ENCODE measurements at places on chromosomes 2 and 18.
A peak's percentile ranks its signal among the peaks of the same experiment; 100 is the strongest.

DNA sequence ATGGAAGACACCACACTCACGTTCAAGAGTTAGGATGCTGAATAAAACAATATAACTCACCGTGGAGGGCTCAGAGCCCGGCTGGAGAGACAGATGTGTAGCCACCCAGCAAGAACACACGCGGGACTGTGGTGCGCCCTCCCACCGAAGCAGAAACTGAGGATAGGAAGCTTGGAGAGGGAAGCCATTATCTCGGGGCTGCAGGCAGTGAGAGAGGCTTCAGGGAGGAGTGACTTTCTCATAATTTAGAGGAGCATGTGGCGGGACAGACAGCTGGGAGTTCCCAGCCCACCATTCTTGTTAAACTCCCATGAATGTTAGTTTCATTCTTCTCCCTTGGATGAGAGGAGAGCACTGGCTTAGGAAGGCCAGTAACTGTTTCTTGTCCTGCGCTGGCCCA, 96.4 kb downstream of the MAPRE2 start:
- DNase-seq = no peak

GRCh38 chr2:101310090-101310833, 1.8 kb upstream of the RNF149 start:
- no peak for DNase-seq

DNA sequence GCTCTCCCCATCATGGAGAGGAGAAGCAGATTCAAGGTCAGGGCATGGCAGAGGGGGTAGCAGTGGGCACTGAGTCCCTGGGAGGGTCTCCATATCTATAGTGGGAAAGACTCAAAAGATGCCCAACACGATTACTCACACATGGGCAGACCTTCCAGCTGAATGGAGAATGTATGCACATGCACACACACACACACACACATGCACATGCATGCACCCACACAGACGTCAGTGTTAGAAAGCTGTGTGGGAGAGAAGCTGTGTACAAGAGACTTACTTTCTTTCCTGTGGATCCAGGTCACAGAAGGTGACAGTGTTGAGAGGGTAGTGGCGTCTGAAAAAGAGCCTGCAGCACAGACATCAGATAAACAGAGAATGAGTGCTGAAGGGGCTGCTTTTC, 194.5 kb downstream of the TNS1 start:
- no peak for DNase-seq

DNA sequence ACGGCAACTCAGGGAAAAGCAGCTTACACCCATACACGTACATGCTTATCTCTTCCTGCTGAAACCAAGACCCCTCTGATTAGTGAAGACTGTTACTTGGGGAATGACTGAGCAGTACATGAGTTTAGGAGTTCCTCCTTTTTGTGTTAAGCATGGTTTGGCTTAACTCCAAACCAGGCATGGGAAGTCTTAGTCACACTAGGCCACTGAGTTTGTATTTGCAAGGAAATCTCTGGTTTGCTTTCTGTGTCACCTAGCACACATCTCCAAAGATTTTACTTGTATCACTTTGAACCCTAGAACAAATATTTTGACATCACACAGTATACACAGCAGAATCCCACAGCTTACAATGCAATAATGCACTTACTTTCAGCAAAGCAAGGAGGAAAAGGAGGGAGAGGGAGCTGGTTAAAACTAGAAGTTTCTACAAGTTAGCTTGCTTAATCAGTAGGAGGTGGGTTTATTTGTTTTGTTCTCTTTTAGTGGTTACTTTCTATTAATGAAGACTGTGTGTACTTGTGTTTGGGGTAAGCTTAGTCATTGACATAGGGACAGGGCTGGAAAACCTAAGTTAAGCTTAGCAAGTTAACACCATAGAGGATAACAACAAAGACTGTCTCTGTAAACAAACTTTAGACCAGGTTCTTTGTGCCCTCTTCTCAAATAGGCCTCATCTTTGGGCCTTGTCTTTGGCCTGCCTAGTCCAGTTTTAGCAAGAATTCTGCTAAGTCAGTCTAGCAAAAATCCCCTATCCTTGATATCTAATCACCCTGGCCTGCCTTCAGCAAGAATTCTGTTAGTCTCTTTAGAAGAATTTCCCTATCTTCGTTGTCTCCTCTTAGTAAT, 219.4 kb downstream of the MREG start:
- peak; percentile 92 for DNase-seq

- DNase-seq = no peak
Observed at GRCh38 chr2:231475965-231476364, 11.7 kb upstream of the NCL start.

DNA sequence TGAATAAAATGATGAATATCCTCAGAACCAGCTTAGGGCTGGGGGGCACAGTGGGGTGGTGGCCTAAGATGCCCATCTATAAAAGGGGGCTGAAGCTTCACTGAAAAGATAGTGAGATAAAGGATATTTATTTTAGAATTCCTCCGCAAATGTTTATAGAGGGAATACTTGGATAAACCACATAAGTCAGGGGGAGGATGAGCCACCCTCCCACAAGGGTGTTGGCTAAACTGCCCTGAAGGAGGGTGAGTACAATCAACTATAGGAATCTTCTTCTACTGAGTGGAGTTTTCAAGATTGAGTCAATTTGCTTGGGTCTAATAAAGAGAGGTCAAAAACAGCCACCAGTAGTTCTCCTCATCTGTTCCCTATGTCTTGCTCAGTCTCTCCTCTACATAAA, 114.5 kb upstream of the TANK start:
- DNase-seq = no peak

DNA sequence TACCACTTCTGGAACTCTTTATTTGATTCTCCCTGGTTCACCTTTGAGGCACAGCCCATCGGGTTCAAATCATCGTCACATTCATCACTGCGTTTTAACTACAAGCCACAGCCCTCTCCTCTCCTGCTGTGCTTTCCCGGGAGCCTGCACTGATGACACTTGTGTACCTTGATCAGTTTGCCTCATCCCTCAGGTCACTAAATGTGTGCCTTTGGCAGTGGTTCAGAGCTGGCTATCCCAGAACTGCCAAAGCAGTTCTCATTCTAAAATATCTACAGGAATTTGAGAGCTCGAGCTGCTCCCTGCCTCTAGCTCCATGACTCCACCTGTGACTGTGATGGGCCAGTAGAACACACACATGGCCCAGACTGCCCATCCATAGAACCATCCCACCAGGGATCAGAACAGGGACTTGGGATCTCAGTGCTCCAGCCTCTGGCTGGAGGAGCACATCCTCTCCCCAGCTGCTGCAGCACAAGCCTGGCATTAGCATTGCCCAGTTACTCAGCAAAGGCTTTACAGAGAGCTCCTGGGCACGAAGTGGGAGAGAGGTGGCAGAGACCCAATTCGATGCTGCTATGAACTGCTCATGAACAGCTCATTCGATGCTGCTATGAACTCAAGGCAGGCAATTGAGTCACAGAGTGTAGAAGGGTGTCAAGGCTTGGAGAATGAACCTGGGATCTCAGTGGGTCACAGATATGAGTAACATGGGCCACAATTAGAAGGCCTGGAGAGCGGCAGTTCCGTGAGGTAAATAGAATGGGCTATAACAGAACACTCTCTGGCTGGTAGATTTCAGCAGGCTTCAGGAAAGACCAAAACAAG, 41.9 kb downstream of the EVA1A start:
- DNase-seq = no peak

- DNase-seq = no peak
Observed at GRCh38 chr2:48529194-48529593, 760 bp upstream of the STON1 start.

DNA sequence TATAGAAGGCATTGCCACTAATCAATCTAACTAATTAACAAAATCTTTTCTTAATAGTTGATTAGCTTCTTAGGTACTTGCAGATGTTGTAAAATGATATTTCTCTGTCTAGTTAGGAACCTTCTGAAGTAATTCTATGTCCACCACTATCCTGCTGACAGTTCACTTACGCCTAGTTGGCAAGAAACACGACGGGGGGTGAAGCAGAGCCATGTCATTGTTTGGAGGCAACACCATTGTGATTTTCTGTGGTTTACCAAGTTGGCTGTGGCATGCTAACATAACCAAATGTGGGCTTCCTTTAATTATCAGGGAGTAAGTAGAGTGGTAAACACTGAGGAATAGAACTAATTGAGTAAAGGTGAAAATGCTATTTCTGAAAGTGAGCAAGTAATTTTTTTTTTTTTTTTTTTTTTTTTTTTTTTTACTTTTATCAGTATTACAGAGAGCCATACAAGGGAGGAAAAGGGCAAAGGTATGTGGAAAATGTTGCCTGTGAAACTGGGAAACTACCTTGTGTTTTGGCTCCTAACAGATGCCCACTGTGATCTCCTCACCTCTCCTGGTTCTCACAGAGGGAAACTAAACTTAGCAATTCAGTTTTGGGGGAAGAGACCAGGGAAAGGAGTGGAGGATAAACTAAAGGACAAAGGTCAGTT, 126.8 kb downstream of the MEIS1 start:
- DNase-seq = no peak

GRCh38 chr2:182426082-182426917, 536 bp downstream of the PDE1A start:
- no peak for DNase-seq

GRCh38 chr2:72933646-72934151, 16.4 kb downstream of the EMX1 start:
- no peak for DNase-seq

GRCh38 chr18:9731380-9731779, 23.3 kb downstream of the RAB31 start:
- DNase-seq = peak; percentile 95

DNA sequence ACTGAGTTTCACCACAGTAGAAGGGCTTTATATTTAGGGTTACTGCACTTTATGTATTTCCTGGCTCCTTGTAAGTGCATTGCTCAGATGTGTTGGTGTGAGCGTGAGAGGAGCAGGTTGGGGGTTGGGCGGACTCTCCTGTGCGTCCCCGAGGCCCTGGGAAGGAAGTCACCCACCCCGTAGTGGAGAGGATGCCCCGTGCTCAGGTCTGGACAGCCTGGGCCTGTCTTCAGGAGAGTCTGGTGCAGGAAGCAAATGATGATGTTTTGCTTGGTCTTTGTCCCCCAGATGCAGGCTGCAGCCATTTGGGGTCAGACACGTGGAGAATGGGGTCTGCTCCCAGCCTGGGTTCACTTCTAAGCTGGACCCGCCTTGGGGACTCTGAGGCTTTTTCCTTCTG, 182.8 kb downstream of the LDLRAD4 start:
- DNase-seq = no peak

GRCh38 chr18:46353460-46353859, 249.3 kb downstream of the HAUS1 start:
- DNase-seq = no peak

DNA sequence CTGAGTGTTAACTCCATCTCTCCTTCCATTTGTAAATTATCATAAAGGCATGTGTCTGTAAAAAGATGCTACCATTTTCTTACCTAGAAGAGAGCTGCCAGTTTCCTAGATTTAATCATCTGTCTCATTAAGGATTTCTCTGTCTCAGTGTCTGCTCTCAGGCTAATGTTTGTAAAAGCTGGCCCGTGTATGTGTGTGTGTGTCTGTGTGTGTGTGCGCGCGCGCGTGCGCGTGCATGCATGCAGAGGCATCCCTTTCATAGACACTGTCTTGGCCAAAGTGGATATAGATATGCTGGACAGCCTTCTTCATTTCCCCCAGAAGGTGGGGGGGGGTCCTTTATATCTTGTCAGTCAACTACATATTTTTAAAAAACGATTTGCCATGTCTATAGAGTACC, 18.9 kb downstream of the MGAT5 start:
- DNase-seq = no peak

DNA sequence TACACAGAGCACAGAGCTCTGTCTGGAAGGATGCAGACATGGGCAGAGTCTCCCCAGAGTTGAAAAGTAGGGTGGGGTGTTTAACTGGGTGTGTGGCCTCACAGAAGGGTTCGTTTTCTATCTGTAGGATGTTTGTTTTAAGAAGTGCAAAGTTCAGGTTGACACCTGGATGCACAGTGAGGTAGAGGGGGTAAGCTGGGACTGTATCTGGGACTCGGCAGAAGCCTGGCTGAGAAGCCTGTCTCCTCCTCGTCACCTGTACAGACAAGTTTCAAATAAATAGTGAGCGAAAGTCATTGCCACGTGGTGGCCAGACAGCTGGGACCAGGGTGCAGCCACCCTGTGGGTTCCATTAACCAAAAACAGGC, 145.9 kb downstream of the KLHL29 start:
- DNase-seq = no peak

GRCh38 chr2:207143215-207144172, 22.3 kb downstream of the KLF7 start:
- DNase-seq = no peak

DNA sequence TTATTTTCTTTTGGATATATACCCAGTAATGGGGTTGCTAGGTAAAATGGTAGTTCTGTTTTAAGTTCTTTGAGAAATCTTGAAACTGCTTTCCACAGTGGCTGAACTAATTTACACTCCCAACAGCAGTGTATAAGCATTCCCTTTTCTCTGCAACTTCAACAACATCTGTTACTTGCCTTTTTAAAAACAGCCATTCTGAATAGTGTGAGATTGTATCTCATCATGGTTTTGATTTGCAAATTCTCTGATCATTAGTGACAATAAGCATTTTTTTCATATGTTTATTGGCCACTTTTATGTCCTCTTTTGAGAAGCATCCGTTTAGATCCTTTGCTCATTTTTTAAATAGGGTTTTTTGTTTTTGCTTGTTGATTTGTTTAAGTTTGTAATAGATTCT, 291.3 kb upstream of the COL3A1 start:
- DNase-seq = no peak

DNA sequence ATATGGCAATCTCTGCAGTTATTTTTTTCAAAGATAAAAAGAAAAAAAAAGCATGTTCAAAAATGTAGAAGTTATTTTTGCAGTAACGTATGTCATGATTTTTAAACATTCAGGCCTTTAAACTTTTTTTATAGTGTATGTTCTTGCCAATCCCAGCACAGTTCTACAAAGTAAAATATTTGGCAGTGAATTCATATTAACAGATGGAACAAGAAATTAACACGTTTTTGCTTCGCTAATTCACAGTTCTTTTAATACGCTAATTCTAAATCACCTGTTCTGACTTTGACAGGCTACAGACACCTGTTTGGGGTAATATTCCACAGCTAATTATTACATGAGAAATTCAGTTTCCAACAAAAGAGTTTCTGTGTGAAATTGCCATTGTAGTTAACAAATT, 183.2 kb downstream of the ARHGAP15 start:
- no peak for DNase-seq

- no peak for DNase-seq
Observed at GRCh38 chr18:36012891-36013290, 40.4 kb downstream of the RMP24 start.

DNA sequence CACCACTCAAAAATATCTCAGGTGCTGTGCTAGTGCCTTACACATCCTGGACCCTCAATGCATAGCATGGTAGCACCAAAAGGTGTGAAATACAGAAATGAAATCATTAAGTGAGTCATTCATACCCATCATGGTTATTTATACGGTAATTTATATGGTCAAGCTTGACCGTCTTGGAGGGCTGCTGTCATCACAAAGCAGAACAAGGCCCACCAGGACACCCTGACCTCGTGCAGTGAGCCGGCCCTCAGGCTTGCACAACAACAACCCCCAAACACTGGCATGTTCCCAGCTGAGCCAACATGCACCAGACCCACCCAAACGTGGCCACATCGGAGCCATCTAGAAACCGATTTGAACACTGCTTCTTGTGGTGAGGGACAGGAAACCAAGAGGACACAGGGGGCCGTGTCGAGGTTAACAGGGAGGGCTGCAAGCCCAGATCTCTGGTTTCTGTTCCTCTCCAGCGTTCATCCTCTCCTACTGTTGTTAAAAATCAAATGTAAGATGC, 378.5 kb upstream of the ID2 start:
- no peak for DNase-seq

GRCh38 chr2:32865399-32866068, 81.2 kb upstream of the LTBP1 start:
- DNase-seq = peak; percentile 91

- no peak for DNase-seq
Observed at GRCh38 chr2:61906186-61906470, 654 bp downstream of the COMMD1 start.
